Activated CD4-positive, alpha-beta T cell treated with anti-CD3 and anti-CD28 coated beads, Interleukin-2, amount 10 ng/mL, durations not matched to agents 24 days and 14 days (primary cell): ENCODE measurements at places on chromosomes 4 and X.

DNA sequence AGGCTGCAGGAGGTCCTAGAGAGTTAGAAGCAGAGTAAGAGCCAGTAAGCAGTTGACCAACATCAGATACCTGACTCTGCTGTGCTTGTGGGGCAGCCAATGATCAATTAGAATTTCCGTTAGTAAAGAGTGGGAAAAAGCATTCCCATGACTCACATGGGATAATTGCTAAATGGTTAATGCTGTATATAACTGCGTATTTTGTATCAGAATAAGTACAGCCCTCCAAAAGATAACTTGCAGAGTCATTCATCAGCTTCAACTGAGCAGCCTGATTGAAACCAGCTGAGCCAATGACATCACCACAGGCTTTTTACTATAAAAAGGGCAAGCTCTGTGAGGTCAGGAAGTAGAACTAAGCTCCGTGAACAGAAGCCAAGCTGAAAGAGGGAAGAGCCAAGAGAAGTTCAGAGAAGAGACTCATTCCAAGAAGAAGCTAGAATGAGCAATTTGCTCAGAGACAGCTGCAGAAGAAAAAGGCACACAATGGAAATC lies 67.9 kb downstream of the PPP3CA start:
- DNase-seq: no peak

DNA sequence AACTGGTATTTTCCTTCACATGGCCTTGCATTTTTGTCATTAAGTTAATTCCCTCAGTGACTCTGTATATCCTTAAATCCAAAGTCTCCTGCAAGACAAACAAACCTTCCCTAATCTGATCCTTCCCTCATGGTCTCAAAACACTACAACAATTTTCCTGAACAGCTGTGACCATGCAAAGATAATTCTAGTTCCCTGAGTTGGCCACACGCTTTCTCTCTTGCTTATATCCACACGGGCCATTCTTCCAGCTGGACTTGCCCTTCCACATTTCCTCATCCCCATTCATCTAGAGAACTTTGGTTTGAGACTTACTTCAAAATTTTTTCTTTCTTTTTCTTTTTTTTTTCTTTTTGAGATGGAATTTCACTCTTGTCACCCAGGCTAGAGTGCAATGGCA lies 1590.7 kb downstream of the STIM2 start:
- no peak for DNase-seq

GRCh38 chr4:58499182-58499581 lies 1389.0 kb upstream of the IGFBP7 start:
- DNase-seq: no peak

- DNase-seq: no peak
These were observed 18.4 kb upstream of the STK26 start for GRCh38 chrX:132004728-132005127.

DNA sequence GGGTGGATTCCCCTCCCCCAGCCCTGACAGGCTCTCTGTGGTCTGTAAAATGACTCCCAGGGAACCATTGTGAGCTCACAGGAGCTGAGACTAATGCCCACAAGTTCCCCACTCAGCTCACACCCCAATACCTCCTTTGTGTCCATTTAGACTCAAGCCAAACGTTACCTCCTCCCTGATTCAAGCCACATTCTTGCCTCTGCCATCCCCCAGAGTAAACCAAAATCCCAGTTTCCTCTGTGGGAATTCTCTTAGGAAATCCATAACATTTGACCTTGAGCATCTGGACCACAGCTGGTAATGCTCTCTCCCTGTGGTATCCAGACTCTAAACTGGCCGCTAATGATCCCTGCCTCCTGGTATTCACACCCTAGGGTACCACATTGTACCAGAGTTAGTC lies 26.3 kb upstream of the KDM5C start:
- DNase-seq: no peak

GRCh38 chrX:83535417-83536196 lies 27.5 kb downstream of the POU3F4 start:
- DNase-seq: peak; percentile 42

- no peak for DNase-seq
These were observed 140.6 kb downstream of the DCTD start for GRCh38 chr4:182776376-182777105.

DNA sequence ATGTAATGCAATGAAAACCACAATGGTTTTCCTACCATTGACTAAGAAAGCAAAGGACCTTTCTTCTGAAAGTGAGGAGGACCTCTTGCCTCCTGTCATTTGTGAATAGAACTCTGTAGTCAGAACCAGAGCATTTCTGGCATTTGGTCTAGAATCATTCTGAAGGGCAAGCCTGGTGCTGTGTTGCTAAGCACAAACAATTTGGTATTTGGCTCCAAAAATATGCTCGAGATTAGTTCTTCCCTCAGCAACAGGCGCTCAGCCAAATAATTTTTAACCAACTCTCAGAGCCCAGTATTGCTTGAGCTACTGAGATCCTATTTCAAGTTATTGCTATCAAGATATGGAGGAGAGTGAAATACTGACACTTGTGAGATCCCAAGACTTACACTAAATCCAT lies 71.0 kb downstream of the SNCA start:
- no peak for DNase-seq
